ENCODE measurements at places on chromosomes 11 and 22.

DNA sequence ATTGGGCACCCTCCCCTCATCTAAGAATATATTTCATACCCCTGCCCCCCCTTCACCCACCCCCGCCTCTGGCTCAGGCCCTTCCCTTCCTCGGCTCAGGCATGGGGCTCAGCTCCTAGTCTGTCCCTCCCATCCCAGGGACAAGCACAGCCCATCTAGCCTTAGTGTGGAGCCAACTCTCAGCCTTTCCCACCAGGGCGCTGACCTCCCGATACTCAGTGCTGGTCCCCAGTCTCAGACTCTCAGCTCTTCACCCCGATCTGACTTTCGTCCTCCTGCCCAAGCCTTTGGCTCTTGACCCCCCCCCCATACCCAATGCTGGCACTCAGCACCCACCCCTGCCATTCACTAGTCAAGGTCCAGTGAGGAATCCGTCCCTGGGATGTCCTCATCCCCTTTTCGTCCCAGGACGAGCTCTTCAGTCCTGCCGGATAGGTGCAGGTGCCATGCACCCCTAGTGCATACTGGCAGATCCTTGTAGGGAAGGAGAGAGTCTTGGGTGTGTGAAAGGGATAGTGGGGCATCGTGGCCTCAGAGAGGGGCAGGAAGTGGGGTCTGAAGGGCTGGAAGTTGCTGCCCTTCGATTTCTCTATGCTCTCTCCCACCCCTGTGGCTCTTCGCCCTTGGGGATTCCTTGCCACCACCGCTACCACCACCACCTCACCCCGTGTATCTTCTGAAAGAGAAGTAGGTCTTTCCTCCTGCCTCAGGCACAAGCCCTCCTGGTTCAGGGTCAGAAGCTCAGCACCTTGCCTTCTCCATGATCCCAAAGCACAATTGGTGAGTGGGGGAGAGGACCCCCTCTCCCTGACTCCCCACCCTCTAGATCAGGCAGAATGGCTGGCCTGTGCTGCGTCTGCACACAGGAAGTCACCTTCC is 2.4 kb downstream of the TPBGL start:
- no peak for DNase-seq

GRCh38 chr22:20904008-20904979 is 12.9 kb upstream of the CRKL start:
- no peak for DNase-seq

DNA sequence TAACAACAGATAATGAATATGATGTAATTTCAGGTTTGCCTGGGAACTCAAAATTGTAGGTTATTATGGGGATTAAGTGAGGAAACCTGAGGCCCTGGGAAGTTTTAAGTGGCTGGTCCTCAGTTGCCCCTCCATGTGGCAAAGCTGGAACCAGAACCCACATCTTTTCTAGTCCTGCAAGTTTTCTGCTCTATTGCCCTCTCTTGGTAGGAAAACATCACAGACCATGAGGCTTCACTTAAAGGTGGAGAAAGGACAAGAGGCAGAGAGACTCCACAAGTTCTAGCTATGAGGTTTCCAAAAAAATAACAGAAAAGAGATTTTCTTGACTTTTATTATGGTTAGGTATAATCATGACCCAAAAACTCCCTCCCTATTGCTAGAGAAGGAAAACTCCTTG is 115.5 kb upstream of the DDI1 start:
- no peak for DNase-seq

- DNase-seq: no peak
These were observed 98.3 kb downstream of the PICALM start for GRCh38 chr11:85970593-85970992.

- DNase-seq: no peak
These were observed 14.3 kb downstream of the POLR2F start for GRCh38 chr22:37967637-37968451.

GRCh38 chr11:12755510-12756453 is 81.6 kb downstream of the TEAD1 start:
- DNase-seq: no peak

GRCh38 chr11:17153757-17154156 is 54.0 kb downstream of the PIK3C2A start:
- DNase-seq: no peak

DNA sequence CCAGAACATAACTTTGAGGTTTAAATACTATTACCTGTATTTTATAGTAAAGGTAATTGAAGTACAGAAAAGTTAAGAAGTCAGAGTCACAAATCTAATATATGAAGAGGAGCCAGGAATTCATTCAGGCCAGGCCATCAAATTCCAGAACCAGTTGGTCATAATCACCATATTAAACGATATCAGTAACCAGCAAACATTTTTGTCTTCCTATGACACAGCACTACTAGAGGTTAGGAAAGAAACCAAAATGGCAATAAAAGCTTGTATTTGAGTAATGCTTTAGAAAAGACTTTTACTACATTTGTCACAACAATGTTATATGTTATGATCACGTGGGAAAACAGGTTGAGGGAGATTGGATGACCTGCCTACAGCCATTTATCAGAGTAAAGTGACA is 62.2 kb downstream of the DKK3 start:
- DNase-seq: no peak

- peak; percentile 57 for DNase-seq
These were observed at the start of gene TMEM25 for GRCh38 chr11:118530683-118531596. Gene TMEM25 (plus strand): TSS chr11:118531192. CDS start chr11:118531802, 610 bp downstream.

GRCh38 chr22:44279069-44279360 is 33.7 kb downstream of the SHISAL1 start:
- DNase-seq: no peak

Data from neural crest cell (in vitro differentiated cells).